ENCODE measurements at places on chromosomes 13 and 19. TPM values are rescaled to one million over a fixed set of nuclear protein-coding genes. Genes with fewer than 3 reads are reported as not detected.

MATK gene
- 9.5 TPM for polyA plus RNA-seq

ZNF570 gene
- 4.7 TPM for polyA plus RNA-seq

F7 gene
- polyA plus RNA-seq = not detected

SLC27A1 gene
- polyA plus RNA-seq = 4.1 TPM

FREM2 gene
- polyA plus RNA-seq = not detected

UNC13A gene
- polyA plus RNA-seq = not detected

NLRP4 gene
- polyA plus RNA-seq = 1.3 TPM

PRR36 gene
- polyA plus RNA-seq = 0.01 TPM

NMRK2 gene
- not detected for polyA plus RNA-seq

TNFAIP8L1 gene
- polyA plus RNA-seq = 9.1 TPM

BCKDHA gene
- polyA plus RNA-seq = 24.2 TPM

COL4A2 gene
- polyA plus RNA-seq = not detected

LILRB5 gene
- not detected for polyA plus RNA-seq

GNG7 gene
- polyA plus RNA-seq = 76.3 TPM

ZIC2 gene
- not detected for polyA plus RNA-seq

CLDN10 gene
- not detected for polyA plus RNA-seq

YJEFN3 gene
- 7.1 TPM for polyA plus RNA-seq

C19orf33 gene
- polyA plus RNA-seq = not detected

DUS3L gene
- 118 TPM for polyA plus RNA-seq

ZNF468 gene
- polyA plus RNA-seq = 12.6 TPM

GFY gene
- polyA plus RNA-seq = not detected

ZNF471 gene
- 1.6 TPM for polyA plus RNA-seq

STK11 gene
- 87.9 TPM for polyA plus RNA-seq

ZNF790 gene
- polyA plus RNA-seq = 1.1 TPM

ATXN8OS gene
- polyA plus RNA-seq = not detected

CEACAM4 gene
- polyA plus RNA-seq = 0.34 TPM

PRRG2 gene
- 1.1 TPM for polyA plus RNA-seq

SYT5 gene
- polyA plus RNA-seq = 0.27 TPM

ZNF728 gene
- not detected for polyA plus RNA-seq

CDX2 gene
- polyA plus RNA-seq = not detected

PPP5C gene
- 115 TPM for polyA plus RNA-seq

PSG1 gene
- not detected for polyA plus RNA-seq

TSKS gene
- 0.18 TPM for polyA plus RNA-seq

KRTDAP gene
- not detected for polyA plus RNA-seq

AP3D1 gene
- polyA plus RNA-seq = 114 TPM
